ENCODE measurements at places on chromosomes 1 and 21.

GRCh38 chr1:214897581-214897980 lies 185.0 kb upstream of the KCNK2 start:
- DNase-seq, result no peak

DNA sequence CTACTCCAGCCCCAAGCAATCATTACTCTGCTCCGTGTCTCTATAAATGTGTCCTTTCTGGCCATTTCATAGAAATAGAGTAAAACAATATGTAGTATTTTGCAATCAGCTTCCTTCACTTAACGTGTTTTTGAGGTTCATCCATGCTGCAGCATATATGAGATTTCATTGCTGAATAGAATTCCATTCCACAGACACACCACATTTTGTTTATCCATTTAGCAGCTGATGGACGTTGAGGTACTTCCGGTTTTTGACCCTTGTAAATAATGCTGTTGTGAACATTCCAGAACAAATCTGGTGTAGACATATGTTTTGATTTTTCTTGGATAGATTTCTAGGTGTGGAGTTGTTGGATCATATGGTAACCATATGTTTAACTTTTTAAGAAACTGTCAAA lies 30.7 kb downstream of the ADAM30 start:
- DNase-seq, result no peak

DNA sequence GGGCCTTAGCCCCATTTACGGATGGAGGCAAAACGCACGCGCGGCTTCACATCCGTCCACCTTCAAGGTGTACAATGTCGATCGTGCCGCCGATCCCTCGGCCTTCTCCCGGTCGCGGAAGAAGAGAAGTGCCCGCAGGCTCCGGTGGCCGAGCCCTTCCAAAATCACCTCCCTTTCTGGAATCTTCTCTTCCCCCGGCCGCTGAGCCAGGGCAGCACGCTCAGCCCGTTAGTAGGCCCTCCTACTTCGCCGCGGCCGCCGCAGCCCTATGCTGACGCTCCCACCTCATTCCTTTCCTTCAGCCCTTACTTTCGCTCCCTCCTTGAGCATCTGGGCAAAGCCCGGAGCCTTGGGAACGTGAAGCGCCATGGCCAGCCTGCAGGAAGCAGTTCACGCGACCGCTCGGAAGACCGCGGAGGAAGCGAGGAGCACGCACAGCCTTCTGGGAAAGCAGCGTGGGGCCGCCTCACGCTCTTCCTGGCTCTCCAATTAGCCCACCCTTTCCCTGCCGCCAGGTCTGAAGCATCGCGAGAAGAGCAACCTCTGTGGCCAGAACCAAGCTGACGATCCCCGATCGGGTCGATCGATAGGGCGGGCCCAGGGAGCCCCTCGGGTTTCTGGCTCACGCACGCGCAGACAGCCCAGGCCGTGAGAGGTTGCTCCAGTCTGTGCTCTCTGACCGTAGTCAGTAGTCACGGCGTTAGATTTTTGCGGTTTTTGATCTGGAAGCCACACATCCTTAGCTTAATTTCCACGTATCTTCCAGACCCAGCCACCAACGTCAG lies at the start of gene CCT8:
Gene CCT8, minus strand, starts transcription at position 427 of the 785 bp plus-strand sequence. Its CDS starts 58 bp downstream, at position 369.
- DNase-seq, result peak; percentile 99

DNA sequence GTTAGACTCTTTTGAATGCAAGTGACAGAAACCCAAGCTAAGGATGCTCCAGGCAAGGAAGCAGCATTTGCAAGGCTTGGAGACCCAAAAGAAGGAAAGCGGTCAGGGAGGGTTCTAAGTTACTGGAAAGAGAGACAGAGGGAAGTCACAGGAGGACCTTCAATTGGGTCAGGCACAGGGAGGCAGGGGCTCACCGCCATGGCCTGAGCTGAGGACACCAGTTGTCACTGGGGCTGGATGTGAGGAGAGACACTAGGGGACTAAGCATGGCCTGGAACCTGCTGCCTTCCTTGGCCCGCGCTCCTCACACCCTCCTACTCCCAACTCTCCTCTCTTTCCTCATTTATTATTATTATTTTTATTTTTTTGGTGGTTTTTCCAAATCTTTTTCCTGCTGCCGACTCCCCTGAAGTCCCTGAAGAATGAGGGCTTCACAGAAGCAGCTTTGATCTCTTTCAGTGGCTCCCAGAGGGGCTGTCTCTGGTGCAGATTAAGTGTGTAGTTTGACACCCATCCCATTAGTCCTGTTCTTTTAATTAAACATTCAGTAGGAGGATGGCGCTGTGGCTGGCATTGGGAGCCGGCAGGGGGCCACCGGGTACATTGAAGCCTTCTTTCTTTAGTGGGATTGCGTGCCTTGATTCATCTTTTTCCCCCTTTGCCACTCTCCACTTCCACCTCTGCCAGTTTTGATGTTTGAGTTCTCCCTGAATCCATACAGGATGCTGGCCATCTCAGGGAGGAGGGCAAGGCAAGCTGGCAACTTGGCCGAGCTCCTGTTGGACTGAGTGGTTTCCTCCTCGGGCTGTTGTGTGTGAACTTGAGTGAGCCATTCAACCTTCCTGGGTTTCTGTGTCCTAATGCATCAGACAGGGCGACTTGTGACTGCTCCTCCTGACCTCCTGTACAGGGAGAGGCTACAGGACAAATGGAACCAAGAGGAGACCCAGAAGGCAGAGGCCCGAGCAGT lies 59.3 kb downstream of the MDM4 start:
- DNase-seq, result no peak

DNA sequence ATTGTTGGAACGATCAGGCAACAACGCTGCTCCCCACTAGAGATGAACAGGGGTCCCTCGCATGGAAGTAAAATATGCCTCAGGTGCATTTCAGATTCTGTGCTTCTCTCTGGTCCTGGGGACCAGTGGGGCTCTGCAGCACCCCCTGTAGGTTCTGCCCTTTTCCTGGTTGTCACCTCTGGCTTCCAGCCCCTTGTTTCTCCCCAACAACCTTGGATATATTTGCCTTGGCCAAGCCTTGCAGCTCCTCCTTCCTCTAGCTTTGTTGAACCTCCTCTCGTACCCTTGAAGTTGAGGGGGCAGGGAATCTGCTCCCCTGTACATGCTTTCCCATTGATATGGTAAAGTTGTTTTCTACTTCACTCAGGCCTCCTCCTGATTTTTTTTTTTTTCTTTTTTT lies 5.4 kb upstream of the RGSL1 start:
- DNase-seq, result no peak

DNA sequence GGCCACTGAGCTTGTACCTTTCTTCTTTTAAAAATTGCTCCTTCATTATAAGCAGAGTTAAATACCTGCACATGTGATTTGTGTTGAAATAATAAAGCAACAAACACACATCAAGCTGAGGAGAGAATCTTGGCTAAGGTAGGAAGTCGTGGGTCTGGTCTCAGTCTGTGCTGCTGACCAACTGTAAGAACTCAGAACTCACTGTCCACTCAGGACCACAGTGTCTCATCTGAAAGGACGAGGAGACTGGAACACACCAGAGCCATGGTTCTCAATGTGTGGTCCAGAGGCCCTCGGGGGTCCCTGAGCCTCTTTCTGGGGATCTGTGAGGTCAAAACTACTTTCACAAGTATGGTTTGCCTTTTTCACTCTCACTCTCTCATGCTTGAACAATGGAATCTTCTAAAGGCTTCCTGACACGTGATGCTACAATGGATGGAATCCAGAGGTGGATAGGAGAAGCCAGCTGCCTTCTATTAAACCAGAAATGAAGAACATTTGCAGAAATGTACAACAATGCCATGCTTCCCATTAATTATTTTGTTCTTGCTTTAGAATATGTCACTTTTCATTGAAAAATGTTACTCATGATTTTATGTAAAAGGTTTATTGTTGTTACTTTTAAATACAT lies 17.3 kb upstream of the ETS2 start:
- no peak for DNase-seq

DNA sequence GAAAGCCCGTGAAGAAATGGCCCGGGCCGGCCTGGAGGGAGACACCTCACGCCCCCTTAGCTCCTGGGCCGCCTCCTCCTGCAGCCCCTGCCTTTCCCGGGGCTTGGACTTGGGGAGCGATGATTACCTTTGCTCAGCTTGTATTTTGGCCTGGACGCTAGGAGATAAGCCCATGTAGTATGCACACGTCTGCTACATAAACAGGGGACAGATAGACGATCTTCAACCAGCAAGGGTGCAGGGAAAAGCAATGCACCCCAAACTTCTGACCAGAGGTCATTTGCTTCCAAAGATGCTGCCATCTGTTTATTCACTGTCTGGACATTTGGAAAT lies 936 bp downstream of the TP73 start:
- DNase-seq, result no peak

GRCh38 chr1:10207810-10208209 lies 2.6 kb upstream of the KIF1B start:
- no peak for DNase-seq

- DNase-seq, result no peak
Observed at GRCh38 chr1:237763751-237764150, 127.0 kb downstream of the ZP4 start.

DNA sequence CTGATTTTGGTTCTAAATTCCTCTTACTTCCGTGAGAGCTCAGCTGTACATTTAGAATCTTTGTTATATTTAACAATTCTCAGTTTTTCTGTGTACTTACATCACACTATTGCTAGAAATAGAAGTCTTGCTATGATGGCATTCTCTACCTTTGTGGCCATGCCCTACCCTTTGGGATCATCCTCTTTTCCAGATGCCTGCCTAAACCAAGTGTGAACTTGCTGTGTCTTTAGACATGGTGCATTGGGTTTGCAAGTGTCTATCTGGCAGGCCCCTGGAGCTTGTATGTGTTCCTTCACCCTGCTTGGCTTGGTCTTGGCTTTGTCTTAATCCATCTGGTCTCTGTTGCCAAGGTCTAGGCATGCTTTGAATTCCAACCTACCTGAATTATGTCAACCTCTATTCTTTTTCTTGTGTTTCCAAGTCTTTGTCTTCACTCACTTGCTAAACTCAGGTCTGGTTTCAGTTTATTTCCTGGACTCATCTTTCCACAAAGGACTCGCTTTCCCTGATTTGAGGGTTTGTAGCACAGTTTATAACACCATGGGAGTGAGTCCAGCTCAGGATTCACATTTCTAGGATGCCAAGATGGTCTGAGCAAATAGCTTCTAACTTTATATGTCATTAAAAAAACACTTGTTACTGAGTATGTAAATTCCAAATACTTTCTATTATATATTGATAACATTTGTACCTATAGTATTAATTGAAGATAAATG lies 20.6 kb upstream of the APOBEC4 start:
- no peak for DNase-seq

- no peak for DNase-seq
Observed at GRCh38 chr1:197737916-197738315, 37.4 kb downstream of the DENND1B start.

- DNase-seq, result peak; percentile 89
Observed at GRCh38 chr21:38831526-38832467, 26.1 kb downstream of the ETS2 start.

DNA sequence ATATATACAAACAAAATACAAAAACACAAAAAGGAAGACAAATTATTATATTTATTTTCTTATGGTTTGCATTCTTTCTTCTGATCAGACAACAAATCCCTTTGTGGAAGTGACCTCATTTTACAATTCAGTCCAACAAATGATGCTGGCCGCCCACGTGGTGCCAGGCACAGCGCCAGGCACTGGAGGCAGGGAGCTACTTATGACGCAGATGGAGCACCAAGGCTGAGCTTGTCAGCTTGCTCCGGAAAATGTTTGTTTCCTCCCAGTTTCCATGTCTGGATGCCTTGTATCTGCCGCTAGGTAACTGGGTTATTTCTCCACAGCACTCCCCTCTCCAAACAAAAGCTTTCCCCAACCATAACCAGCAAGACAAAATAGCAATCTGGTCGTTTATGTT lies 30.7 kb upstream of the CD34 start:
- DNase-seq, result no peak

DNA sequence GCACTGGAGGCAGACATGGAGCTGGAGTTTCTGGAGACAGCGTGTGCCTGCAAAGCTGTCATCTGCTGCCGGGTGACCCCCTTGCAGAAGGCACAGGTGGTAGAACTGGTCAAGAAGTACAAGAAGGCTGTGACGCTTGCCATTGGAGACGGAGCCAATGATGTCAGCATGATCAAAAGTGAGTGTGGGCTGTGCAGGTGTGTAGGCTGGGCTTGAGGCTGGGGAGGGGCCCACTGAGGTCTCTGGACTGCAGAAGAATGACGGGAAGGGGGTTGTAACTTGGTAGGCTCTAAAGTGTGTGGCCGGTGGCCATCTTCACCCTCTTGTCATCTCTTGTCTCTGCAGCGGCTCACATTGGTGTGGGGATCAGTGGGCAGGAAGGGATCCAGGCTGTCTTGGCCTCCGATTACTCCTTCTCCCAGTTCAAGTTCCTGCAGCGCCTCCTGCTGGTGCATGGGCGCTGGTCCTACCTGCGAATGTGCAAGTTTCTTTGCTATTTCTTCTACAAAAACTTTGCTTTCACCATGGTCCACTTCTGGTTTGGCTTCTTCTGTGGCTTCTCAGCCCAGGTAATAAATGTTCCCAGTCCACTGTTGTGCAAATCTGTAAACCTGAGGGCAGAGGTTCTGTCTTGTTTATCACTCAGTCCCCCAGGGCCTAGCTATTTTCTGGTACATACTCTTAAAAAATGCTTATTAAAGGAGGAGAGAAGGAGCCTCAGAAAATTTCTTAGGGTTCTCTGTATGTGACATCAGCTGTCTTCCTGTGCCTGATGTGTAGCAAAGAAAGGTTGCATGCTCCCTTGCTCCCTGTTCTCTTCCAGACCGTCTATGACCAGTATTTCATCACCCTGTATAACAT lies 19.9 kb downstream of the ATP8B2 start:
- peak; percentile 39 for DNase-seq

GRCh38 chr1:151853411-151853943 lies at the start of gene THEM5:
Gene THEM5, minus strand, starts transcription at chr1:151853712. Its CDS starts 147 bp downstream, at chr1:151853565.
- no peak for DNase-seq

- no peak for DNase-seq
Observed at GRCh38 chr1:22705586-22705985, 5.1 kb upstream of the EPHB2 start.

- DNase-seq, result no peak
Observed at GRCh38 chr1:218380125-218380977, 35.2 kb downstream of the TGFB2 start.

DNA sequence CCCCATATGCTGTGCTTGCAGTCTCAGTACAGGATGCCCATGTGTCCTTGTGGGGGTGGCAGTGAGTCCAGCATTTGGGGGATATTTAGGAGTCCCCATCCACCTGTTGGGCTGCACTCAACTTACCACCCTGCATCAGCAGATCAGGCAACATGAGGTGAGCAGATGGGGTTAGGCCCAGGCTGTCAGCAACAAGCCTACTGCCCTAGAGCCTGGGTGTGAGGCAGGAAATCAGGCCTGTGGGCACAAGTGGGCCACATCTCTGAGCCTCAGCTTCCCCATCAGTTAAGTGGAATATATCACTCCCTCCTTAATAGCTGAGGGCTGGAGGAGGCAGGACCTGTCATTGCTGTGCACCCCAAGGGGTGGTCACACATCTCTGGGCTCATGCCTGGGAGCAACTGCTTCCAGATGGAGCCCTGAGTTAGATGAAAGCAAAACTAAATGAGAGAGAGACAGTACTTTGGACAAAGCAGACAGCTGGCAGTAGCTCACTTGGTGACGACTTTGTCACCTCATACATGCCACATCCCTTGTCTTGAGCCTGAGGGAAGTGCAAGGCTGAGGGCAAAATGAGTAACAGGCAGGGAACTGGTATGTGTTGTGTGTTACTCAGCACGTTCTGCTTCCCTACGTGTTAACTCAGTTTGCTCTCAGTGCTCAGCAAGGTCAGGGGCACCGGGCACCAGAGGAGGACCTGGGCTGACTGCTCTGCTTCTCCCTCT lies 48.4 kb downstream of the TRIM11 start:
- no peak for DNase-seq

Data from Kasumi-1 (cell line).